Stimulated activated CD4-positive, alpha-beta T cell treated with anti-CD3 and anti-CD28 coated beads, Interleukin-4, amount 100 ng/mL, for 4 hours (primary cell): ENCODE measurements at places on chromosomes 3 and 15.

- no peak for DNase-seq
Measured at GRCh38 chr3:23685541-23686258, 120.1 kb upstream of the UBE2E1 start.

DNA sequence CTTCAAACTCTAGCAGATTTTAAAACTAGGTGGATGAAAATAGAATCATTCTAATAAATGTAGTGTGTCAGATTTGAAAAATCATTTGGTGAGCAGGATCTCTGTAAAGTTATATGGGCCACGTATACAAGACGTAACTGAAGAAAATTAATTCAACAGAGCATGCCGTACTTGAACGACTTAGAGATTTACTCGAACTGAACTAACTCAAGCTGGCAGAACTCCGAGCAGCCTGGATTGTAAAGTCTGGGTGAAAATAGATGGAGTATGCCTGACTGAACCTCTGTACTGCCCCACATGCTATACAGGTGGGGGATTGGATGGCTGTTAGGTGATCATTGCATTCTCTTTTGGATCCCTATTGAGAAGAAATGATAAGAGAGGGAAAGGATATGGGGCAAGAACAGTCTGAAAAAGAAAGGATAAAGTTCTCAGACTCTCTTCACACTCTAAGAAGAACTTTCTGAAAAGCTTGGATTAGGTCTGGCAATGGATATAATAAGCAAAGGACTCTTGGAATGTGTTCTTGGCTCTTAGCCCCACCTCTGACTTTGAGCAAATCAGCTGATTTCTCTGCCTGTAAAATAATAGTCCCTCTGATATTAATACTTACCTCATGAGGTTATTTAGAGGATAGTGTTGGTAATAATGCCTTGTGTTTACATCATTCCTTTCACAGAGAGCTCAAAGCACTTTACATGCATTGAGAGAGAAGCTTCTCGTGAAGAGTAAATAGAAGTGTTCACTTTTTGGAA is 147.5 kb downstream of the FILIP1L start:
- no peak for DNase-seq

DNA sequence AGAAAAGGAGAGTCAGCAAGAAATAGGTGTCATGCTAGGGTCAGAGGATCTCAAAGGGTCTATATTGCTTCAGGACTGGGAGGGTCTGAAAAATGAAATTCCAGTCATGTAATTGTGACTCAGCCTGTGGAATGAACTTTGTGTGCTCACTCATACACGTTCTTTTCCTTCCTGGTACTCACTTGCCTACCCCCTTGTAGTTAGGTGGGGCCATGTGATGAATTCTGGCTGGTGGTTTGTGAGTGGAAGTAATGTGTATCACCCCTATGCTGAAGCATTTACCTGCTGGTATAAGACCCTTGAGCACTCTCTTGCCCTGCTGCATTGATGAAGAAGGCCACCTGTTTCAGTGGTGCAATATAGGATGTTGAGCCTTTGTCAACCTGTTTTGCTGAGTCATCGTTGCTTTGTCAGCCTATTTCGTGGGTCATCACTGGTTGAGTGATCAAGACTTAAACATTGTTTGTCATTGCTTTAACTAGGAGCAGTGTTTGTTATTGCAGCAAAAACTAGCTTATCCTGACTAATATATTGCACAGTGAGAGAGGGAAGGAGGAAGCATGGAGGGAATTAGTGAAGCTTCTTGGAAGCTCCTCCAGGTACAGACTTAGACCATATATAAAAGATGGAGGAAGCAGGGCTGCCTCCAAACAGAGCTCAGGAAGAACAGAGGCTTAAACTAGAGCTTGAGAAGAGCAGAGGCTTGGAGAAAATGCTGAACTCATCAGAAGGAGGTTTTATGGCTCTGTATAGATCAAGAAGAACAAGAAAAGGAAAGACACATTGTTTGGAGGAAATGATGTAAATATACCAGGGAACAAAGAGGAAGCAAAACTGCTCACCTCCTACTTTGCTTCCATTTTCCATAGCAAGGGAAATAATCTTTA is 28.9 kb downstream of the TLNRD1 start:
- no peak for DNase-seq

DNA sequence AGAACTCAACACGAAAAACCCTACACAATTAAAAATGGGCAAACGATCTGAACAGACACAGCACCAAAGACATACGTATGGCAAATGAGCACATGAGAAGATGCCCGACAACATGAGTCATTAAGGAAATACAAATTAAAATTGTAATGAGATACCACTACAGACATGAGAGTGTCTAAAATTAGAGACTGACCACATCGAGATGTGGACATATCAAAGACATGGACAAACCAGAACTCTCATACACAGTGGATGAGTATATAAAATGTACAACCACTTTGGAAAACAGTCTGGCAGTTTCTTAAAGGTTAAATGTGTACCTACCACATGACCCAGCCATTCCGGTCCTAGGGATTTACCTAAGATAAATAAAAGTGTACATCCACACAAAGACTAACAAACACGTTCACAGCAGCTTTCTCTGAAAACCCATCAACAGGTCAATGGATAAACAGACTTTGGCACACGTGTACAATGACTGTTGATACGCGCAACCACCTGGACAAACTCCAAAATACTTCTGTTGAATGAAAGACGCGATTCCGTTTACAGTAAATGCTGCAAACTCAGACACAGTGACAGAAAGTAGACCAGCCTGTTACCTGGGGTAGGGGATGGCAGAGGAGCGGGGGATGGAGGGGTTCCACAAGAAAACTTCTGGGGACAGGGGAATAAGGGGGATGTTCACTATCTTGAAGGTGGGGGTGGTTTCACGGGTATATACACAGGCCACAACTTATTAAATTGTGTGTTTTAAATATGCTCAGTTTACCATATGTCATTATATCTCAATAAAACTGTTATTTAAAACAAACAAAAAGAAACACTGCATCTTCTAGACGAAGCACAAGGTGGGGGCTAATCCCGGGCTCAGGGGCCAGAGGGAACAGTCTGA is 2.1 kb downstream of the TNK2 start:
- no peak for DNase-seq

DNA sequence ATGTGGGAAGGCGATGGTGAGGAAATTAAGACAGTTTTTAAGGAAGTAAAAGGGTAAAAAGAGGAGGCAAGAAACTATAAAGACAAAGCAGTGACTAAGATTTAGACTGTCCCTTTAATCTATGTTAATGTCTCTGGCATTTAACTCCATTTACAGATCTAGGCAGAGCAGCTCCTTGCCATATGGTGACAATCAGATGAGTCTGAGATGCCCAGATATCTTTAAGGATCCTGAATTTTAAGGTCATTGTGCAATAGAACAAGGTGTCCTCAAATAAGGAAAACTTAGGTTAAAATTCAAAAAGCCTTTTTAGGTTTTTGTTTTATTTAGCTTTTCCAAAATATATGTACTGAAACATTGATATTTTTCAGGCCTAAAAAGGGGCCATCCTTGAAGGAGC is 24.1 kb downstream of the RASGRP1 start:
- DNase-seq, result no peak
